Hepatic stellate cell (primary cell): ENCODE measurements at places on chromosomes 13 and 19.

GRCh38 chr19:4576016-4576933 is 16.8 kb upstream of the SEMA6B start:
- DNase-seq: peak; percentile 69

GRCh38 chr13:34364633-34365032 is 546.7 kb downstream of the RFC3 start:
- DNase-seq: no peak

DNA sequence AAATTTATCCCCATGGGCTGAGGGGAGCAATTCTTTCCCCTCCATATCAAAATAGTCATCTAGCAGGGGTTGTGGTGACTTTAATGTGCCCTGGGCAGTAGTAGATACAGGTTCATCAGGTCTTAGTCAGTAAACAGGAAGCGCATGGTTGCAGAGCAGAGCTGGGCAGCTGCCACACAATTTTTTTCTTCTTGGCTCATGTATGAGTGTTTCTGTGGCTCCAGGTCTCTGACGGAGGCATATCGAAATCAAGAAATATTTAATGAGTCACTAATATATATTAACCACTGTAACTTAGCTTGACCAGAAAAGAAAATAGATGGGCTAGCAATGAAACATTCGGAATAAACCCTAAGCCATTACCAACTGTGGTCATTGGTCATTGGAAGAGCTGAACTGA is 68.4 kb upstream of the UBL3 start:
- DNase-seq: peak; percentile 77

DNA sequence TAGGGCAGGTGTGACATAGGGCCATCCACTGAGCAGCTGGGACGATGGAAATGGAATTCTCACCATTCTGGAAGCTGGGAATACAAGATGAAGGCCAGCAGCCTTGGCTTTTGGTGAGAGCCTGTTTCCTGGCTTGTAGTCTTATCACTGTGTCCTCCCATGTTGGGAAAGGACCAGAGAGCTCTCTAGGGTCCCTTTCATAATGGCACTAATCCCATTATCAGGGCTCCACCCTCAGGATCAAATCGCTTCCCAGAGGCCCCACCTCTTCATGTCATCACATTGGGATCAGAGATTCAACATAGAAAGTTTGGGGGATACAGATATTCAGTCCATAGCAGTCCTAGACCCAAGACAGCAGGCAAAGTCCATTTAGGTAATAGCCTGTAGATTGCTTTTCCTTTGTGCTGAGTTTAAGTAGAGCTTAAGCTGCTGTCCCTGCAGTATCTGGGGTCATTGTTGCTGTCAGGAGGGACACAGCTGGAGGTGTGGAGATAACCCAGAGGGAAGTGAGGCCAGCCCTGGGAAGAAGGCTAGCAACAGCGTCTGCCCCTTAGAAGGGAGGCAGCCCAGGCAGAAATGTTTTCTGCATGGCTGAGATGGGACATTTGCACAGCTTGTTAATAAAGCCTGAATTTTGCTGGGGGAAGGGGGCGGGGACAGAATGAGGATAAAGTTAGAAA is 136.5 kb upstream of the GPR12 start:
- no peak for DNase-seq
